Thoracic aorta (tissue), 2 donors: ENCODE measurements at places on chromosomes 12 and 14. TPM values are rescaled to one million over a fixed set of nuclear protein-coding genes. Genes with fewer than 3 reads are reported as not detected.

Gene DENR
- 37.2 TPM for total RNA-seq

Gene SLC6A15
- not detected for total RNA-seq

- peaks cover 61% of the 10 kb centered on the region for H3K36me3 ChIP-seq
- no peak overlapping the region for H3K4me3 ChIP-seq
- no peak for DNase-seq
- no peak overlapping the region for H3K27ac ChIP-seq
- no peaks in the 10 kb centered on the region for H3K4me1 ChIP-seq
Measured at GRCh38 chr12:113284751-113285150, 50.2 kb downstream of the SLC8B1 start.

GRCh38 chr12:63777340-63777739 is 2.4 kb upstream of the RXYLT1 start:
- H3K36me3 ChIP-seq: no peaks in the 10 kb centered on the region
- H3K4me3 ChIP-seq: no peak overlapping the region
- peaks cover 6% of the 10 kb centered on the region for H3K4me1 ChIP-seq
- H3K27ac ChIP-seq: no peak overlapping the region

DNA sequence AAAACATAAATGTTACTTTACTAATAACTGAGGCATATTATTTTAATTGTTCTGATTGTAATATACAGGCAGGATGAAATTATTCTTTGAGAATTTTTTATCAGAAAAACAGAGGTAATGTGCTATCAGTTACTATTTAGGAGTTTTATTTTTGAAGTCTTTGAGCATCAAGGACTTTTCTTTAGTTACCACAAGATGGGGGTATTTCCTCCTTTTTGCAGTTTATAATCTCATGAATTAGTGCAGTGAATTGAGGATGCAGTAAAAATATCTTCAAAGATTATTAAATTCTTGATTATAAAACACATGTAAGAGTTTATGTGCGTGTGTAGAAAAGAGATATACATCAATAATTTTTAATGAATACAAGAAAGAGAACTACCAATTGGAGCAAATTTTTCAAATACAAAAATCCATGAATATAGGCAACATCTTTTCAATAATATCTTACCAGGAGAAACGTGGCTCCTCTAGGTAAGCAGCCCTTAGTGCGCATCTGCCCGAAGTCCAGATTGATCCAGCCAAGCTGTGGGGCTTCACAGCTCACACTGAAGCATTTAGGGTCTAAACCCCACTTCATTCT is 71.6 kb downstream of the ERGIC2 start:
- H3K4me3 ChIP-seq: no peak overlapping the region
- no peaks in the 10 kb centered on the region for H3K36me3 ChIP-seq
- H3K27me3 ChIP-seq: no peaks in the 10 kb centered on the region
- DNase-seq: no peak
- H3K4me1 ChIP-seq: no peaks in the 10 kb centered on the region
- no peak overlapping the region for H3K27ac ChIP-seq

DNA sequence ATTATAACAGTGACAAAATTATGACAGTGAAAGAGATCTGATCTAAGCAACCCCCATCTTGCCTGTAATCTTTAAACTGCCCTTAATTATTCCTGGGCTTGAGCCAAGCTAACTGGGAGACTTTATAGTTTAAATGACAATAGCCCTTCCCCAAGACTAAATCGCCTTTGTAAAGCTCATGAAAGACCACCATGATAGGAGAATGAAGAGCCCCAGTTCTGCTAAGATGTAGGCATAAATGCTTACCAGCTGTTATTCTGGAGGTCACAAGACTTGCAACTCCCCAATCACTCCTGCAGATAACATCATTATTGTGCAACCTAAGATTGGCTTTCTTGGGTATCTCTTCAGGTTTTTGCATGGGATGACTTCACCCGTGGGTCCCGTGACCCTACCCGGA is 599.7 kb downstream of the KCNH5 start:
- no peaks in the 10 kb centered on the region for H3K27me3 ChIP-seq
- no peaks in the 10 kb centered on the region for H3K4me1 ChIP-seq
- H3K4me3 ChIP-seq: no peak overlapping the region
- no peak for DNase-seq

GRCh38 chr12:60539592-60539991 is 943.8 kb downstream of the SLC16A7 start:
- H3K4me3 ChIP-seq: no peak overlapping the region
- H3K36me3 ChIP-seq: no peaks in the 10 kb centered on the region
- no peak for DNase-seq

DNA sequence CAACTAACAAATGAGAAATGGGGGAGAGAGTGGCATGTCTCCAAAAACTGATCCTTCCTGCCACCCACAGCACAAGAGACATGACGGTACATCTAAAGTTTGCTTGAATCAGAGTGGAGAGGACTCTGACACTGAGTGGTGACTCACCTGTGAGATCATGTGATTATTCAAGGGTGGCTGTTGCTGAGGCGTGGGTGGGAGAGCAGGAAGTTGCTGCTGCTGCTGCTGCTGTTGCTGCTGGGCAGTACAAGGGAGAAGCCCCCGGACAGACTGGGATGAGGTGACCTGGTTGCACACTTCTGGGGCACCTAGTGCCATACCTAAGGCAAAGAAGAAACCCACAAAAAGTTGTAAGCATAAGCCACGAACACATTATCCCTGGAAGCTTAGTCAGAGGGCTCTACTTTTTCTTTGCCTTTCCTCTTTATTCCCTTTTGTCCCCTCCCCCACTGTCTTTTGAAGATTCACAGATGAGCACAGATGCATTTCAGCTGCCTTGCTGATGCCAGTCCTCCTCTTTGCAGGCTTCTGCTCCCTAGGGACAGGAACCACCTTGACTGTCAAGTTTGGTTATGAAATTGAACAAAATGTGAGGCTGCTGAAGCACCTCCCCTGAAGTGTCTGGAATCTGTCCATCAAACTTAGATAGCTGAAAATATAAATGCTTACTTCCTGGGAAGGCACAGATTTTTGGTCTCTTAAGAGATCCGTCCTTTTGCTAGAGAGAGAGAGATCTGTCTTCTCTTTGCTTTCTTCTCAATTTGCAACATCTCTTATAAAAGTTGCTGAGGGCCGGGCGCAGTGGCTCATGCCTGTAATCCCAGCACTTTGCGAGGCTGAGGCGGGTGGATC is 29.4 kb upstream of the STAC3 start:
- no peaks in the 10 kb centered on the region for H3K4me1 ChIP-seq
- peak; percentile 11 for DNase-seq
- H3K27ac ChIP-seq: peak overlapping the region; percentile 19

- H3K4me3 ChIP-seq: no peak overlapping the region
- H3K4me1 ChIP-seq: no peaks in the 10 kb centered on the region
- no peaks in the 10 kb centered on the region for H3K27me3 ChIP-seq
- no peak for DNase-seq
- H3K36me3 ChIP-seq: no peaks in the 10 kb centered on the region
Measured at GRCh38 chr12:49161092-49161795, 27.6 kb downstream of the TUBA1A start.
